CD8-positive, alpha-beta memory T cell (primary cell): ENCODE measurements at places on chromosomes 12 and 14.

DNA sequence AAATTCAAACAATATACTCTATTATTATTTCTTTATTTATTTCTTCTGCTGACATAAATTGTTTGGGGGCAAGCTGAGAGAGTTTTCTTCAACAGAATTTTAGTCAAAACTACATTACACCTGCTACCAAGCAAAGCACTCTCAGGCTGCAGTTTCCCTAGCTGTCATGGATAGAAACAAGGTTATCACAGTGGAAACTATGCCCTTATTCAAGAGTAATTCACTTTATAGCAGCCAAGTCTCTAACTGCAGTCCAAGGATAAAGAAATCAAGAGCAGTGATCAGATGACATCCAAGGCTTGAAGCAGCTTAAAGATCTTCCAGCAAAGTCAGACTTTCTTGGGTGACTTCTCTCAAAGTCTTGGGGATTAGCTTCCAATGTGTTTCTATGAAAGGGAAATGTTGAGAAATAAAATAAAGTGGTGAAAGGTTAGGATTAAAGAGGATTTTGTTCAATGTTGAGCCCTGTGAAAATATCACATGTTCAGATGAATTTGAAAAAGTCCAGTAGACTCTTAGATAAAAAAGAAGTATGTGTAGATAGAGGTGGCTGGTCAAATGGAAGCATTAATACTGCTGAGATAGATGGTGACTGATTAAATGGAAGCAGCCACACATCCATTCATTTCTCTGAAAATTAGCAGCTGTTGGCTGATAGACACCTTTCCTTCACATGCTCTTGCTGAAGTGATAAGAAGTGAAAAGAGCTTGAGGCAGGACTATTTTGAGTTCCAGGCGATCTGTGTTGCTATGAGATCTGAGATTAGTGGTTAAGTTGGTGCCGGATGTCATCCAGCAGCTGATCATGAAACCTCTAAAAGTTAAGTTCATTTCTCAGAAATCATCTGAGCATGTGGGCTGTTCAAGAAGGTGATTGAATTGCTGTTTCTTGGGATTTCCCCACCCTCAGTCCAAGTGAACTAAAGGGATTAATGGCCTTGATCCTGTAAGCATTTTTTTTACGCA lies 257.8 kb upstream of the BTG1 start:
- DNase-seq: peak; percentile 75

DNA sequence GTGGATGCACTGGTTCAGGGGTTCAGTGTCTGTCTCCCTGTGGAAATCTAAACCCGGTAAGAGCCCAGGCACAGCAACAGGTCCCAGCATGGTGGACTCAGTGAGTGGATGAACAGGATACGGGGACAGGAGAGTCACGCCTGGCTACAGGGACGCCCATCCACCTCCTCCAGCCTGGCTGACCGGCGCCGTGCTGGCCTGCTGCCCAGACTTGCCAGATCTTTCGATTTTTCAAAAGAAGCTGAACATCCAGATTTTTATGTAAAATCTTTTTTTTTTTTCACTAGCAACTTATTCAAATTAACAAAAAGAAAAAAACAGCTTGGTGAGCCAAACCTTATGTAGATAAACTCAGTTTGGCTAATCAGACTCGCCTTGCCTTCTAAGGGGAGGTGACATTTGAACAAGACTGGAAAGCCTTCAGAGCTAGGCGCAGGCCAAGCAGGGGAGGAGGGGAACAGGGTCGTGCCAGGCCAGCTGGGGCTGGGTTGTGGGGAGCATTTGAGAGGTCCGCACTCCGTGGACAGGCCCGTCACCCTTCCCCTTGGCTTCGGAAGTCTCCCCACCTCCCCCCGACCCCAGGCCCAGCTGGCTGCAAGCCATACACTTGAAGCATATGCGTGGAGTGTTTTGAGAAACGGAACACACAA lies 87.8 kb upstream of the NCOR2 start:
- no peak for DNase-seq

DNA sequence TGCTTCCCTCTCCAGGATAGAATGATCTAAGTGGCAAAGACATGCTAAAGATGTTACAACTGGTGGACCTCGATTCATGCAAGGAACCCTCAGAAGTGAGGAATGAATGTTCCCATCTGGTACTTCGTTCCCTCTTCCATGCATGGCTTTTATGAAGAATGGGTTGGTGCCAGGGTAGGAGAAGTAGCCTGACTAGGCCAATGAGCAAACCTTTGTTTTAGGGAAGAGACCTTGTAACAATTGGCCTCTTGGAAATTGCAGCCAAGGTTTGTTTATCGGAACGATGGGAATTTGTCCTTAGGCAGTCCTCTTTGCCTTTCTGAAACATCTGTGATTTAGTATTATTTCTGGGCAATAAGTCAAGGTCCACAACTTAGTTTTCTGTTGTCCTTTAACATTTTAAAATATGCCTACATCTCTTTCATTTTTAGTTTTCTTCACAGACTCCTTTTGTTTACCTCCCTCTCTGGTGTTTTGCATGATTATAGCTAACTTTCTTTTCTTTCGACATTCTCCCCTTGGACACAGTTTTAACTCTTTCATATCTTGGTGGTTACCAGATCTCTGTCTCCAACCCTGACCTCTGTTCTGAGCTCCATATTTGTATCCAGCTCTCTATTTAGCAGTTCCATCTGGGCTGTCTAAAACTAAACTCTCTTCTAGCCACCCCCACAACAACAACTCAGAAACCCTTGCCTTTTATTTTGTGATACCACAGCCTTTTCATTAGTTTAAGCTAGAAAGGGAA lies 70.0 kb downstream of the DIP2B start:
- no peak for DNase-seq

DNA sequence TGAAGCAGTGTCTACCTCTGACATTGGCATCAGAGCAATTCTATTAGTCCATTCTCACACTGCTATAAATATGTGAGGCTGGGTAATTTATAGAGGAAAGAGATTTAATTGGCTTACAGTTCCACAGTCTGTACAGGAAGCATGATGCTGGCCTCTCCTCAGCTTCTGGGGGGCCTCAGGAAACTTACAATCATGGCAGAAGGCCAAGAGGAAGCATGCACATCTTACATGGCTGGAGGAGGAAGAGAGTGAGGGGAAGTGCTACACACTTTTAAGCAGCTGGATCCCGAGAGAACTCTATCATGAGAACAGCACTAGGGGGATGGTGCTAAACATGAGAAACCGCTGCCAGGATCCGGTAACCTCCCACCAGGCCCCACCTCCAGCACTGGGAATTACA lies 25.7 kb upstream of the SEL1L start:
- DNase-seq: no peak

DNA sequence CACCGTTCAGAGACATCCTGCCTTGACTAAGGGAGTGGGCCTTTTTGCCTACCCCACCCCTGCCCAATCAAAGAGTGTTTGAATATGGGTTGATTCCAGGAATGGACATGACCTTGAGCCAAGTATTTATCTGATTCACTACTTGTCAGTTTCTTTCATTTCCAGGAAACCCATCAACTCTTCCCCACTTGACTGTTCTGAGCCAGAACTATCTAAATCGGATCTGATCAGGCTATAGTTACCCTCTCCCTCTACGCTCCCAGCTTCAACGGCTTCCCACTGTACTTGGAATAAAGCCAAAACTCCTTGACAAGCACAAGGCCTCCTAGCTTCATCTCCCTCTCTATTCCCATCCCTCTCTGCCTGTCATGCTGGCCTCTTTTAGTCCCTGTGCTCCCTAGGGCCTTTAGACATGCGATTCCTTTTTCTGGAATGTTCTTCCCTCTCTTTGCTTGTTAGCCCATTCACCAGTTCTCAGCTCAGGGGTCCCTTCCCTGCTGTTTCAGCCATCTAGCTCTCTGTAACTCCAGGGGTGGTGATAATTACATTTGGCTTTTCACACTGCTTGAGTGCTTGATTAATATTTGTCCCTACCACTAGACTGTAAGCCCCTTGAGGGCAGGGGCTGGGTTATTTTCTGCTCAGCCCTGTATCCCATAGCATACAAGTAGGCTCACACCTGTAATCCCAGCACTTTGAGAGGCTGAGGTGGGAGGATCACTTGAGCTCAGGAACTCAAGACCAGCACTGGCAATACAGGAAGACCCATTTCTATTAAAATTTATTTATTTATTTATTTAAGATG lies 5.5 kb upstream of the ITPK1 start:
- DNase-seq: no peak

GRCh38 chr14:78805570-78805969 lies 635.4 kb downstream of the NRXN3 start:
- DNase-seq: no peak

DNA sequence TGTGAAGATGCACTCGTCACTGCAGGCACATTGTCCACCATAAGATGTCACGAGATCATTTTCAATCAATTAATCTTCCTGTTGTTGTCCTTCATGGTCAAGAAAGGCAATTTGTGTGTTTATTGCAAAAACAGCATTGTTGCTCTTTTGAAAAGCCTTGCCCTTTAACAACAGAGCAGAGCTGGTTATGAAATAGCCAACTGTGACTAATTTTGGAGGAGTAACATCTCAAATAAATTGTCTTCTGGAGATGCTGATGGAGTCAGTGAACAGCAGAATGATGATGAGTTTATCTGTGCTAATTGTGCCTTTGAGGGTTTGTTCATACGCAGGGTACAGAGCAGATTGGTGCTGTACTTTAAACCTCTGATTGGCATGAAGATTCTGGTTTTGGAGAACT lies 88.3 kb upstream of the E2F7 start:
- DNase-seq: no peak

- DNase-seq: no peak
Measured at GRCh38 chr14:45038865-45039264, 45.1 kb upstream of the PRPF39 start.

DNA sequence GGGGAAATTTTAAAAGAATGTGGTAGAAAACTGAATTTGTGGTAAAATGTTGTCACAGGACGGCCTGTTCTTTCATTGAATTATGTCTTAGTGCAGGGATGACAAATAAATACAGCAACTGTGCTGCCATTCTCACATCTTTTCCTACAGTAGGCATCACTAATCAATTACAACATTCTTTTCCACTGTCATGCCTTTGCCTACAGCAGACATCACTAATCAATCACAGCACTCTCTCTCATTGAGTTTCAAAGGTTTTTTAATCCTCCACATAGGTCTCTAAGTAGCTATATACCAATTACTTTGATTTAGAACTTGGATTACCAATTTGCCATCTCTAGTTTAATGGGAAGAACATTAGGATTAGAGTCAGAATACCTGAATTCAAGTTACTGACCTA lies 30.1 kb downstream of the NTF3 start:
- DNase-seq: no peak

- no peak for DNase-seq
Measured at GRCh38 chr12:118586433-118586832, 210.1 kb downstream of the SUDS3 start.

DNA sequence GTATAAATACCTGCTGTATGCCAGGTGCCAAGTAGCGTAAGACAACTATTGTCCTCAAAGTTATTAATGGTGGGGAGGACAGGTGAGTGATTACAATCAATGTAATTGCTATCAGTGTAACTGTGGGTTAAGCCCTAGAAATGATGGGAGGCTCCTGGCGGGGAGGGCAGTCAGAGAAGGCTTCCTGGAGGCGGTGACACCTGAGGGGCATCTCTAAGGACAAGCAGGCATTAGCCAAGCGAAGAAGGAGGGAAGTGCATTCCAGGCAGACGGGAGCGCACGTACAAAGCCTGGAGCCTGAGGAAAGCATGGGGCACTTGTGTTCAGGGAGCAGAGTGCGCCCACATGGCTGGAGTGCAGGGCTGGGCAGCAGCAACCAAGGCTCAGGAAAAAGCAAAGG lies 182.9 kb upstream of the PRMT8 start:
- DNase-seq: no peak

DNA sequence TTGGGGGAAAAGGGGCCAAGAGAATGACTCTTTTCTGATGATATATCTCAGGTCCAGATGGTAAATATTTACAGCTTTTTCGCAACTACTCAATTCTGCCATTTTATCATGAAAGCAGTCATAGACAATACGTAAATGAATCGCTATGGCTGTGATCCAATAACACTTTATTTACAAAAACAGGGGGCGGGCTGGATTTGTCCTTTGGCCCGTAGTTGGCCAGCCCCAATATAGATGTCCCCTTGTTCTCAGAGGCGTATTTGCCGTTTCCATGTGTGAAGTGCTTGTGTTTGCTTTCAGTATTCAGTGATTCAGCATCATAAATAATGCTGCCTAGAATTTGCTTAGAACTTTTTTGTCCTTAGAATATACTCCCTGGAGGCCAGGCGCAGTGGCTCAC lies 77.2 kb downstream of the CCDC92 start:
- no peak for DNase-seq

GRCh38 chr14:34623506-34623905 lies 6.4 kb downstream of the SNX6 start:
- DNase-seq: no peak

DNA sequence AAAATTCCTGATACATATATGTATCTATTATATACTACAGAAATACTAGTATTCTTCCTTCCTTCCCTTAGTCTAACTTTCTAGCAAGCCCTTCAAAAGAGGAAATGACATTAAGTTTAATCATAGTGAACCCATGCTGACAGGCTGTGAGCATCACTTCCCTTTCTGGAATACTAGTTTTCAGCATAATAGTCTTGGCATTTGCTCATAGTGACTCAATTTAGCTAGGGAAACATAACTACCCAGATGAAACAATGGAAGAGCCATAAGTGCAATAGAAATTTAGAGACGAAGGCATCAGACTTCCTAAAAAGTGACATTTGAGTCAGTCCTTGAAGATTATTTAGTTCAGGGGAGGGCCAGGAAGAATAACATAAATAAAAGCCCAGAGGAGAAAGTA lies 184.5 kb upstream of the CRY1 start:
- no peak for DNase-seq

- DNase-seq: no peak
Measured at GRCh38 chr12:104243971-104244370, 28.4 kb downstream of the TXNRD1 start.

GRCh38 chr14:59897757-59898383 lies 22.1 kb upstream of the LRRC9 start:
- no peak for DNase-seq

DNA sequence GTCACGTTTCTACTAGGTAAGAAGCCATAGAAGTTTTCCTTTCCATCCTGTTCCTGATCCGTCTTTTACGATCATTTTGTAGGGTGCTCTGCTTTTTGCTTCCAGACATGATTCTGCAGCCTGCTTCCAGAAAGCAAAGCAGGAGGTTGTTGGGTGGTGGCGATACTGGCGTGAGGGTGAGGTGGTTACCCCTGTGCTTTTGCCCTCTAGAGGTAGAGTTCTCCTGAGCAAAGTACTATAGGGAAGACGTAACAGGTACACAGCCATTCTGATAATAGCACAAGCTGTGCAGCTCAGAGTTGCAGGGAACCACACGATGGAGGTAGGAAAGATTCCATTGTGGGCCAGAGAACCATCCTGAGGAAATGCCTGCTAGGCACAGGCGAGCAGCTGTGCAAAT lies 186.0 kb downstream of the PAH start:
- no peak for DNase-seq

GRCh38 chr12:102465762-102466560 lies 14.4 kb downstream of the IGF1 start:
- no peak for DNase-seq

GRCh38 chr12:131404705-131405104 lies 306.2 kb upstream of the SFSWAP start:
- no peak for DNase-seq

GRCh38 chr12:10736463-10736862 lies 13.3 kb upstream of the YBX3 start:
- no peak for DNase-seq

- DNase-seq: no peak
Measured at GRCh38 chr12:9030776-9031175, 41.4 kb downstream of the KLRG1 start.
